H1 (cell line): ENCODE measurements at places on chromosomes 6 and 20. TPM values are rescaled to one million over a fixed set of nuclear protein-coding genes. Genes with fewer than 3 reads are reported as not detected.

PPIL6 gene
- total RNA-seq, result 1.3 and 1.5 TPM in 2 replicates

DNA sequence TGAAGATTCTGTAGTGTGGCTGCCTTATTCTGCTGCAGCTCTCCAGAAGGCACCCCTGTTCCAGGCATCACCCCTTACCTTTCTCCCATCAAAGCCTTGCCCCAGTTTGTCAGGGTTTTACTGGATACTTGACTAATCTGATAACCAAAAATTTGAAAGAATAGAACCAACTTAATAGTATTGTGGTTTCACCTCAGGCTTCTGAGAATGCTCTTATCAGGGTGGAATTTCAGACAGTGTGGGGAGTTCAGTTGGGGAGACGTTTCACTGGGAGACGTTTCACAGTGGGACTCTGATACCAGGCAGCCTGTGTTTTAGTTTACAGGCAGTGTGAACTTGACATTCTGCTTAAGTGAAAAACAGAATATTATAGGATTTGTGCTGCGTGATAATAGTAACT is 50.5 kb downstream of the SCAND1 start:
- no peak for DNase-seq

GRCh38 chr20:10093087-10093591 is 58.4 kb downstream of the ANKEF1 start:
- DNase-seq, result no peak

DNA sequence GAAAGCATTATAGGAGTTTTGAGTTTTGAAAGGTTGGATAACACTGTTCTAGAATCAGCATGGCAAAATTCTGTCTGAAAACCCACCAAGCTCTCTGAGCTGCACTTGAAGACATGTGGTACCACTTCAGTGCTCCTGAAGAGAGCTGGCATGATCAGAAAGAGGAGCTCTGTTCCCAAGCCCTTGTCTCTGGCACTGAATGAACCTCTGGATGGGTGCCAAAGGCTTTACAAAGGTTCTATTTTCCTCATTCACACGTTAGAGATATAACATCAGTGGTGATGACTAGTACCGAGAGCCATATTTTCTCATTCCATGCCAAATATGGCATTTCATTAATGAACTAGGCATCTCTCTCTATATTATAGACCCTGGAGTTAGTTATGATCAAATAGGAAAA is 301.8 kb upstream of the ID4 start:
- no peak for DNase-seq

SYCP2 gene
- total RNA-seq, result 0.50 and 0.69 TPM in 2 replicates

DNA sequence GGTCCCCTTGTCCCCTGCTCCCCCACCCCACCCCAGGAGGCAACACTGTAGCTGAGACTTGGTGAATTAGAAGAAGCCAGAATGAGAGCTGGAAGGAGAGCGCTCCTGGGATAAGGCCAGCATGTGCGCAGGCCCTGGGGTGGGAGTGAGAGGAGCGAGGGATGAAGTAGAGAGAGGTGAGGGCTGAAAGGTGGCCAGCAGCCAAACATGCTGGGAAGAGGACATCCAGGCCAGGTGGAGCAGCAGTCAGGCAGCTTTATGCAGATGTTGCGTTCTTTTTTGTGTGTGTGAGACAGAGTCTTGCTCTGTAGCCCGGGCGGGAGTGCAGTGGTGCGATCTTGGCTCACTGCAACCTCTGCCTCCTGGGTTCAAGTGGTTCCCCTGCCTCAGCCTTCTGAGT is 2.2 kb upstream of the BPIFB1 start:
- no peak for DNase-seq

GRCh38 chr6:17725083-17725482 is 18.4 kb upstream of the NUP153 start:
- DNase-seq, result peak; percentile 69

- DNase-seq, result no peak
Measured at GRCh38 chr6:143333081-143333480, 117.4 kb downstream of the ADAT2 start.

DNA sequence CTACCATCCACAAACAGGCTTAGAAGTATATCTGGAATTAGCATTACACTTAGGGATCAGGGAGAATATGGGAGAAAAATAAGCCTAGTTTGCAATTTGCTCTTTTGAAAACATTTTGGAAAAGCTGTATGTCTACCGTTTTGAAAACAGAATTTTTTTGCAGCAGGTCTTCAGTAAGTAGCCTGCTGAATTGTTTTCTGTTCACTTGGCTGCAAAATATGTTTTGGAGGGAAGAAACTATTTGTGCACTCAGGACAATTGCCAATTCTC is 39.6 kb downstream of the ILRUN start:
- no peak for DNase-seq

DNA sequence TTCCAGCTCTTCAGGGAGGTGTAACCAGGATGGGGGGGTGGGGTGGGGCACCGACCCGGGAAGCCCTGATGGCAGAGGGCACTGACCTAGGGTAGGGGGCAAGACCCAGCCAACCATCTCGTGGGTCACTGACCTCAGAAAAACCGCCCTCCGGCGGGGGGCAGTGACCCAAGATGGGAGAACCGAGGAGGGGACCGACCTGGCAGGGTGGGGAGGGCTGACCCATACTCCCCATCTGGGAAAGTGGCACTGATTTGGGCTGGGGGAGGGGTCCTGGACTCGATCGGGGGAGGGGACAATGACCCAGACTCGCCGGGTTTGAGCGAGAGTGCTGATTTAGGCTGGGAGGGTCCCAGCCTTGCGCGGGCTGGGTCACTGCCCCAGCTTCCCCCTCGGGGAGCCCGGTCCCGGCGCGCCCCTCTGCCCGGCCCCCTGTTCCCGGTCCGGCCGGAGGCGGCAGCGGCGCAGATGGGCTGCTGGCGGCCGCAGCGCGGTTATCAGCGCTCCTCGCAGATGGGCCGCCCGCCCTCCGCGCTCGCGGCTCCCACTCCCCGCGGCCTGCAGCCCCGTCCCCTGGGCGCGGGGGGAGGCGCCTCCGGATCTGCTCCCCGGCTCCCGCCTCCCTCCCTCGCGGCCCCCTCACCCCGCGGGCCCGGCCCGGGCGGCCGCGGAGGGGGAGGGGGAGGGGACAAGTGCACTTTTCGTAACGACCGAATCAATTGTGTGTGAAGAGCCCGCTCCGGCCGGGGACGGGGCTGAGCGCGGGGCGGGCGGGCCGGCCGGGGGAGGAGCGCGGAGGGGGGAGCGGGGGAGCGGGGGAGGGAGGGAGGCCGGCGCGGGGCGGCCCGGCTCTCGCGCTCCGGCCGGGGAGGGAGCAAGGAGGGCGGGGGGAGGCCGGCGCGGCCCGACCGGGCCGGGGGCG is 2.2 kb downstream of the NOL4L start:
- DNase-seq, result no peak

- DNase-seq, result no peak
Measured at GRCh38 chr6:116390581-116390980, 19.8 kb downstream of the DSE start.

GRCh38 chr20:22673467-22673866 is 89.1 kb upstream of the FOXA2 start:
- no peak for DNase-seq

DNA sequence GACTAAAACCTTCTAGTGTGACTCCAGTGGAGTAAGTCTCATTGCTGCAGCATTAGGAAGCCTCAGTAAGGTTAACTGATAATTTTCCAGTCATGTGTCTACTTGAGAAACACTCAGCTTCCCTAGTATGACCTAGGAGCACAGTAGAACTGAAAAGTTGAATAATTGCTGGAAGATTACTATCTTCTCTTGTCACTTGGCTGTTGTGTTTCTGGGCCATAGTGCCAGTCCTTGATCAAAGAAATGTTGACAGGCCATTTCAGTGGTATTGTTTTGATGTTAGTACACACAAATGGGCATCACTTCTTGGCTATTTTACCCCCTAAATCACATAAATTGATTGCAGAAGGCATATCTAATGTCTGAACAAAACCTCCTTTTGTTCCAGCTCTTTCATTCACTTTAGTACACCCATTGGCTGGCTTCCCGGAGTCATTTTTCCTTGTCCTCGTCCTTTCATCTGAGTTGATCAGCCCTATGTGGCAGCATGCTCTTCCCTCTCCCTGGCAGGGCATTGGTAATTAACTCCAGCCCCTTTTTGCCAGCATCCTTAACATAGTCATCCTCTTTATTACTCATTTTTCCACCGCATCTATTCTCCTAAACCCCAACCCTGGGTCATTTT is 6.0 kb downstream of the ENPP3 start:
- DNase-seq, result no peak

GRCh38 chr6:88813045-88813444 is 150.4 kb downstream of the RNGTT start:
- DNase-seq, result no peak

DNA sequence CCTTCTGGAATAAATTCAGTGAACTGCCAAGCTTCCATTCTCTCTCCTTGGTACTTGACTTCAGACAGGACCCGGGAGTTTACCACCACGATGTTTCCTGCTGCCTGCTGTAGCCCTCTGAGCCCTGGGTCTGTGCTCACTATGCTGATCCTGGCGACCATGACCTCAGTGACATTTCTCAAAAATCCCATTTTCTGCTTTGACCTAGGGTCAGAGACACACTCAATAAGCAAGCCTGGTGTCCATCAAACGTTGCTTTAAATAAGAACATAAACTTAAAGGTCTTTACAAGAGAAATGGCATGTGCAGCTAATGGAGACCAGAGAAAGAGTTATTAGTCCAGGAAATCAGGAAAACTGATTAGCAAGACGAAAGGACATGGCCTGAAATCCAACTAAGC is 509.7 kb upstream of the SULF2 start:
- no peak for DNase-seq

FAM83C gene
- not detected in 2 replicates for total RNA-seq

ADGRF5 gene
- 0.06 TPM in 1 of 2 replicates, not detected in the other for total RNA-seq

WFDC5 gene
- not detected in 2 replicates for total RNA-seq
